NCI-H524 (cell line): ENCODE measurements at places on chromosomes 12 and 14.

DNA sequence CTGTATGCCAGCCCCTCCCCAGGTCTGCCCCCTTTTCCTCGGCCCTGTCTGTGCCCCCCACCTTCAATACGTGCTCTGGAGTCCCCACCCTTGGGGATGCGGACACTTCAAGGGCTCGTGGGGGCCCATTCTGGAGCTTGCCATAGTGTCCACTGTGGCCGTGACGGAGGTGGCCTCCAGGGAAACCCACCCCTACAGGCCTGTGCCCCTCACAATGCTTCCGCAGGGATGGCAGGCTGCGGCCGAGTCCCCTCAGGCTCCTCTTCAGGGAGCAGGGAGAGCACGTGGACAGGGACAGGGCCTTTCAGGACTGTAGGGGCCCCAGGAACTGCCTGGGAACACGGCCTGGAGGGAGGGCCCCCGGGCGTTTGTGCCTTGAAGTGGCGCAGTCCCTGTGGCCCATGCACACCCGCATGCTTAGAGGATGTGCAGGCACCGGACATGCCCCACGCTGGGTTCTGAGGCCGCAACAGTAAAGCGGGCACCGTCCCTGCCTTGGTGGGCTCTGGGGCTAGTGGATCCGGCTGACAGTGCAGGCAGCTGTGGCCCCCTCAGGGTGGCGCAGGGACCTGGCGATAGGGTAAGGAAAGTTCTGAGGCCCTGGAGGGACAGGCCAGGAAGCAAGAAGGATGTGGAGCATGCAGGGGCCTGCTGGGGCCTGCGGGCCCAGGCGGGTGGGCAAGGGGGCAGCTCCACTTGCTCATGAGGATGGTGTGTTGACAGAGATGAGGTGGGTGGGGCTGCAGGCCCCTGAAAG, 209.0 kb upstream of the RTL1 start:
- no peak for DNase-seq

DNA sequence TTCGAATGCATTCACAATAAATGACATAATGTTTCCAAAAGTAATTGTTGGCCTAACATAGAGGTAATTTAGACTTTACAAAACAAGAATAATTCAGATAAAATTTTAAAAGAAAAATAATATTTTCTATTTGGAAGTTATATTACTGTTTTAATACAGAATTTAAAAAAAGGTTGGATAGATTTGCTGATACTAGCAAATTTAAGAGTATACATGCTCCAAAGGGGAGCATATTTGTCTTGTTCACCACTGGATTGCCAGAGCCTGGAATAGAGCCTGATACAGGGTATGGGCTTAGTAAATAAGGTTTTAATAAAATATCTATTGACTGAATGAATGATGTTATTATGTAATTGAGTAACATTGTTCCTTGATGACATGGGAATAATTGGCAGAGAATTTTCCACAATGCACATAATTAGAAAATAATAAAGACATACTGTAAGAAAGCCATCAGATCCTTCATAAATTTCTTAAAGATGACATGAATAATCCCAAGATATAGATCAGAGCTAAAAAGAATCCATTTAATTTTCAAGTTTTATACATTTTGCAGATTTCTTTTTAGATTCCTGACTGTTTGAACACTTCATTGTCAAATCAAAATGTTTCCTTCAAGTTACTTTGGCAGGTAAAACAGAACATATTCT, 305.3 kb downstream of the SLC6A15 start:
- DNase-seq, result no peak

DNA sequence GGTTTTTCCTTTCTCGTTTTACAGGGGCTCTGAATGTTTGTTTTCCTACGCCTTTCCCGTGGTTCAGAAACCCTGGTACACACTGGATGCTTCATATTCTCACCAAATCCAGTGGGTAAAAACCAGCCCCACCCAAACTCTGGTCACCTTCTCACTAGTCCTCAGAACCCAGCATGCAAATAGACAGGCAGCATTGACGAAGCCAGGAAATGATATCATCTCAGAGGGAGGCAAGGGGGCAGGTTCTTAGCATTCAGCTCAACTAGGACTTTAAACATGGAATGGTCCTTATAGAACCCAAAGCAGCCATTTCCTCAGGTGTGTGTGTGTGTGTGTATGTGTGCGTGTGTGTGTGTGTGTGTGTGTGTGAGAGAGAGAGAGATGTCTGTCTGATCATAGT, 142.0 kb downstream of the KCNK10 start:
- no peak for DNase-seq

- peak; percentile 51 for DNase-seq
Observed at GRCh38 chr12:87338681-87339080, 690.5 kb downstream of the C12orf50 start.

- DNase-seq, result no peak
Observed at GRCh38 chr14:89650077-89650978, 233.3 kb upstream of the FOXN3 start.

DNA sequence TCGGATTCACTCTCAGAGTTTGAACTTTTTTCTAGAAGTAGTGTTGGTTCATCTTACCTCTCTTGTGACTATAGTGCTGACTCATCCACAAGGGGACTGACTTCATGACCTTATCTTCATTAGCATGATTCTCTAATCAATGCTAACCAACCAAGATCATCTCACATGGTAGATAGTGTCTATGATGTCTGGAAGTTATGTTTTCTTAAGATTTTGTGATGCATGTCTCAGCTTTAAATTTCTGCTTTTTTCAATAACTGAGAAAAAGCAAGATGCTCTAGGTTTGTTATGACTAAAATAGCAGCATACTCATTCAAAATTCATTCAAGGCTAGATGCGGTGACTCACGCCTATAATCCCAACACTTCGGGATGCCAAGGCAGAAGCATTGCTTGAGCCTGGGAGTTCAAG, 12.3 kb upstream of the SLC35E3 start:
- DNase-seq, result no peak

DNA sequence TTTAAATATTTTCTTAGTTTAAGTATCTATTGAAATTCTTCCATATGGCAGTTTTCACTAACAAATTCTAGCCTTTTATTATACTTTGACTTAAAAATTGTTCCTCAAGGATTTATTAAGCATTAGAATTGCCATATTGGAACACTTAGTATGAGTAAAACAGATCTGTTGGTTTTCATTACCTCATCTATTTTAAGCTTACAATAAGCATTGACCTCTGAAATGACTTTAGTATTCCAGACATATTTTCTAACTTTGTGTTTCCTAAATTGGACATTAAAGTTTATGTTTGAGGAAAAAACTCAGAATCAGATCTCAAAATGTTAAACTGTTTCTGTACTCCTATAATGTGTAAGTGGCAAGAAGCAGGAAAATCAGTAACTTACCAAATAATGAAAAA, 48.4 kb downstream of the CSRP2 start:
- no peak for DNase-seq

DNA sequence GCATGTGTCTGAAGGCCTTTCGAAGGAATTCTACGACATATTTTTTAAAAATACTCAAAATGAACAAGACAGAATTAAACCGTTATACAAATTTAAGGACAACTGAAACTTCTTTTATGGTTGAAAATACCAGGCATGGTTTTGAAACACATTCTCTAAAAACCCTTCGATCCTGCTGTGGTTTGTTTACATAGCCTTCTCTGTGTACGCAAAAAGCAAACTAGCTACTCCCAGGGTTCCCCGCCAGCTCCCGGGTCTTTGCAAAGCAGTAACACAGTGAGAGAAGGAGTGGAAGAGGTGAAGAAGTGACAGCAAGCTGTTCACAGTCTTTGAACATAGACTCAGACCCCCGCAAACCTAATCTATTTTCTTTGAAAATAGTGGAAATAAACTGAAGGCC, 2.2 kb upstream of the TC2N start:
- no peak for DNase-seq

GRCh38 chr12:114924946-114925475, 241.0 kb upstream of the TBX3 start:
- DNase-seq, result no peak

DNA sequence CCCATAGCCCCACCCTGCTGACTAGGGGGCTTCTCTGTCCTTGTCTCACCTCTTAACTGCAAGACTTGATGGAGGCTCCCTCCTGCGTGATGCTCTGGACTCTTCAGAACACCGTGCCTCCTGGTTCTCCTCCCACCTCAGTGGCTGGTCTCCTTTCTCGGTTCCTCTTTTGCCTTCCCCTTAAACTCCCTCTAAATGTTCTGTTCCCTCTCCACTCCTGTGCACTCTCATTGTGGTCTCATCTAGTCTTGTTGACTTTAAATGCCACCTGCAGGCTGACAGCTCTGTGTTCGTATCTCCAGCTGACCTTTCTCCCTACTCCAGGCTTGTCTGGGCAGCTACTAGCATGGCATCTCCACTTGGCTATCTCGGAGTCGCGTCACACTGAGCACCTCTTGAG, 28.3 kb downstream of the DYNC1H1 start:
- no peak for DNase-seq

DNA sequence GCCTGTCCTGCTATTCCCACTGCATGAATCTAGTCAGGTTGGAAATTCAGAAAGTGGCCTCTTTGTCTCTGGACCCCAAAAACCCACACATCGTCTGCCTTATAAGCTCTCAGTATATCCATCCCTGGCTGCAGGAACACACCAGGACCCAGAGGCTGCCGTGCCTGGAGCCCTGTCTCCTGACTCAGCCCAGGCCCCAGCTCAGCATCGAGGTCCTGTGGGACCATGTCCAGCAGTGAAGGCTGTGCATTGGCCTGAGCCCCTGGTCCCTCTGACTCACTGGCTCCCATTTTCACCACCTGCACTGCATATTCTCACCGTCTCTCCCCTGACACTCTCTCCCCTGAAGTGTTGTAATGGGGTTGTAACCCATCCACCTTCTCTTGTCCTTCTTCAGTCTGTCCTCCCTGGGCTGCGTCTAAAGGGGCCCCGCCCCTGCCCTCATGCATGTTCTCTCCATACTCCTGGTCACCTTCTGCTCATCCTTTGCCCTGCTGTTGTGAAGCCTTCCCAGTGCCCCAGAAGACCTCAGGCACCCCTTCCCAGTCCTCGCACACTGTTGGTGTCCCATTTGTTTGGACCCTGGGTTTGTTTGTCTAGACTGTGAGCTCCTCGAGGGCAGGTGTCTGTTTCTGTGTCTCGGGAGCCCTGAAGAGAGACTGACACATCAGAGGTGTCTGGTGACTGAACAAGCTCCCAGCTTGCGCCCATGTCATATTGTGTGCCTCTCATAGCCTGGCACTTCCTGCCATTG, 43.8 kb downstream of the EVL start:
- no peak for DNase-seq

GRCh38 chr12:10497602-10498001, 8.1 kb upstream of the EIF2S3B start:
- DNase-seq, result no peak

DNA sequence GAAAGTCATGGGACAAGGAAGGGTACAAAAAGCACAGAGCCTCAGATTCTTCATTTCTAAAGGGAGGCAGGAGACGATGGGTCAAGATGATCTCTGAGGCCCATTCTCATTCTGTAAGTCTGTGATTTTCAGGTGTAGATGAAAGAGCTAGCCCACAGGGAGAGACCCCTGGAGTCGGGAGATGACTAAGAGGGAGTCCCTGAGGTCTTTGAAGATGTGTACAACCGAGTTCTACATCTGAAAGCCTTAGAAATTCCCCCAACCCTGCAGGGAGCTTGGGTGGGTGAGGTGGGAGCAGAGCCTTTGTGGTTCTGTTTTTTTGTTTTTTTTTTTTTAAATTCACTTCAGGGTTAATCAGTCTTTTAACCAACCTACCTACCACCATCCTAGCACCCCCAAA, 3.1 kb downstream of the WNT10B start:
- DNase-seq, result no peak

DNA sequence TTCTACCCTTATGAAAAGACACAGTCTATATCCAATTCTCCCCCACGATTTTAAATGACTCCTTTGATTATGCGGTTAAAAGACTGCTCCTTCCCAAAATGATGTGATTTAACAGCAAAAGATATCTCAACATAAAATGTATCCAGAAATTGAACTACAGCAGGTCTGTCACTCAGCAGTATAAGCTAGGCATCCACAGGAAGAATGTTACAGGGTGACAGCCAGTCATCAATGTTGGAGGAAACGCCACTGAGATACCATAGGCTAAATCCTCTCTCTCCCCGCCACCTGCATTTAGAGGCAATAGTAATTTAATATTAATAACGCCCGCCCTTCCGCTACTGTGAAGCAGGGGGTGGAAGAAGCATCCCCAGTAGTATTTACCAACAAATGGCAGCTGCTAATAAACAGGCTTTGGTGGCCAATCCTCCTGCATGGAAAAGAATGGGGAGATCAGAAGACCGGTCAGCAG, 613 bp downstream of the RECQL start:
- DNase-seq, result no peak

- no peak for DNase-seq
Observed at GRCh38 chr14:100944052-100944451, 40.5 kb upstream of the RTL1 start.
